Stimulated activated CD8-positive, alpha-beta memory T cell treated with anti-CD3 and anti-CD28 coated beads, Interleukin-12 subunit alpha, Interleukin-12 subunit beta, amount 100 ng/mL, for 4 hours (primary cell): ENCODE measurements at places on chromosomes 7 and 10.

DNA sequence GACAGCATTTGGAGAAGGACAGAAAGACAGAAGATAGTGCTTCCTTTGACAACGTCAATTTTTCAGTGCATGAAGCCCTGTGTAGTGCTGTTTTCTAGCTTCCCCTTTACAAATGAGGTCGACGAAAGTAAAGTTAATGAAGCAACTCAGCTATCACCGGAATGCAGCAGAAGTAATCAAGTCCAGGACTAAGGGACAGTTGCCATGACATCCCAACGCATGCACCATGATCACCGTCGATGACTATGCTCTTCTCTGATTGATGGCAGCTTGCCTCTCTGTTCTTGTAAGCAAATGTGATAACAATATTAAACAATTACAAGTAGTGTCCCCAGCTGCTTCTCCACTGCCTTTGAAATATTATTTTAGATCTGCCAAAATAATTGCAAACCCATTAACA lies 205.8 kb downstream of the FRMD4A start:
- no peak for DNase-seq

GRCh38 chr7:20364571-20365196 lies 34.0 kb downstream of the ITGB8 start:
- no peak for DNase-seq

DNA sequence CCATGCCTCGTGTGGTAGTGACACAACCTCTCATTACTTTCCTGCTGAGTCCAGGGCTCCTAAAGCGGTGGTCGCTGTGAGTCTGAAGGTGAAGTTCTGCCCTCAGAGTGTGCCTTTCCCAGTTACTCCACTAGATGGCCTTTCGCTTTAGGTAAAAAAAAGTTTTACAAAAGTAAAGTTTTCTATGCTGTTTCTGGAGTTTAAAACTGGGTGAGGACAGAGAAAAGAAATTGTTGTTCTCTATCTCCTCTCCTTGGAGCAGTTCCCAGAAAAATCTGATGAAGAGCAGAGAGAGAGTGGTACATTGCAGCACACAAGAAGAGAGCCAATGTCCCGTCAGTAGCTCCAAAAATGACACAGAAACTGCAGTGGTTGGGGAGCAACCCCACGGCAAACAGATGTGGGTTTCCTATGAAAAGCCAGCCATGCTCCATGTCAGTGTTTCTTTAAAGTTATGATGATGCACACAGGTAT lies 257.1 kb downstream of the GLI3 start:
- DNase-seq = no peak

GRCh38 chr7:98556288-98556687 lies 60.8 kb upstream of the NPTX2 start:
- DNase-seq = no peak

DNA sequence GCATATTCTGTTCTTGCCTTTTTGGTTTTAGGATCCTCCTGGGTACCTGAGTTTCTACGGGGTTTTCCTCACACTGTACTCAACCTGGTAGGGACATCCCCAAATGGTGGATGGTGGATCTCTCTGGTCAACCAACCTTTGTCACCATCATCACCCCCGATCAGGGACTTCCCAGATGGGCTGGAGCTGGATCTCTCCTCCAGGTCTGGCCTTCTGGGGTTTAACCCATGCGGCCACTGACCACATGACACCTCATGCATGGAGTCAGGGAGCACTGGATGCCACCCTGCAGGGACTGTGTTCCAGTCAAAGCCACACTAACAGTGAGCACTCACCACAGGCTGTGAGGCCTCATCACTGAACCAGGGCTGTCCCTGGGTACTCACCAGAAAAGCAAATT lies 80.0 kb downstream of the CELF2 start:
- DNase-seq = no peak

GRCh38 chr10:119023553-119023868 lies 6.0 kb upstream of the NANOS1 start:
- DNase-seq = no peak

DNA sequence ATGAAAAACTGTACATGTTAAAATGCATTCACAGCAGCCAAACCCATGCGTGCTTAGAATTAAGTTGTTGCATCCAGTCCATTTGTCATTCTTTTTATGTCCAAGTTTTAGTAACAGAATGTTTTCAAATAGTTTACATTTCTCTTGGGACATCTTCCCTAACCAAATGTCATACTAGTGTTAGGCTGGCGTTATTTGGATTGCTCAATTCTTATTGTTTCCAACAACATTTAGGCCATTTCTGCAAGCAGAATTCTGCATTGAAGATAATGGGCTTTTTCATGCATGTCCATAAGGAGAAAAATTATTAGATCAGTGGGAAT lies 203.0 kb downstream of the HIBADH start:
- no peak for DNase-seq

GRCh38 chr7:17020250-17020649 lies 138.5 kb upstream of the AGR3 start:
- no peak for DNase-seq

- no peak for DNase-seq
Observed at GRCh38 chr10:32436215-32436614, 9.7 kb upstream of the CCDC7 start.

GRCh38 chr7:15780271-15780670 lies 93.8 kb upstream of the MEOX2 start:
- DNase-seq = no peak

GRCh38 chr7:5248201-5248885 lies 34.4 kb upstream of the SLC29A4 start:
- no peak for DNase-seq

DNA sequence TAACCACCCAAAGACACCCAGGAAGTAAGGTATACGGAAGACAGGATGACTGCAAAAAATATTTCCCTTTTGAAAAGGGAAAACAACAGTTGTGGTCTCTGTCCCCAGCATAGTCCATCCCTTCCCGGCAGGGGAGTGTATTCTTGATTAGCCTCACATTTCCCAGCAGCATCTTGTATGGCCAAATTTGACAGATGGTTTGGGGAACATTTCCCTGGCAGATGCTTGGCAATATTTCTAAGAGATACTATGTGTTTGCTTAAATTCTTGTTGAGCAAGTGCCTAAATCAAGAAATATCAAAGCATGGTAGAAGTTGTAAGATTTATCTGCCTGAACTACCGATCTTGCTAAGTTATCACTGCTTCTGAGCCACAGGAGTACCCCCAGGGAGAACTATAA lies 56.9 kb upstream of the TPK1 start:
- DNase-seq = no peak

DNA sequence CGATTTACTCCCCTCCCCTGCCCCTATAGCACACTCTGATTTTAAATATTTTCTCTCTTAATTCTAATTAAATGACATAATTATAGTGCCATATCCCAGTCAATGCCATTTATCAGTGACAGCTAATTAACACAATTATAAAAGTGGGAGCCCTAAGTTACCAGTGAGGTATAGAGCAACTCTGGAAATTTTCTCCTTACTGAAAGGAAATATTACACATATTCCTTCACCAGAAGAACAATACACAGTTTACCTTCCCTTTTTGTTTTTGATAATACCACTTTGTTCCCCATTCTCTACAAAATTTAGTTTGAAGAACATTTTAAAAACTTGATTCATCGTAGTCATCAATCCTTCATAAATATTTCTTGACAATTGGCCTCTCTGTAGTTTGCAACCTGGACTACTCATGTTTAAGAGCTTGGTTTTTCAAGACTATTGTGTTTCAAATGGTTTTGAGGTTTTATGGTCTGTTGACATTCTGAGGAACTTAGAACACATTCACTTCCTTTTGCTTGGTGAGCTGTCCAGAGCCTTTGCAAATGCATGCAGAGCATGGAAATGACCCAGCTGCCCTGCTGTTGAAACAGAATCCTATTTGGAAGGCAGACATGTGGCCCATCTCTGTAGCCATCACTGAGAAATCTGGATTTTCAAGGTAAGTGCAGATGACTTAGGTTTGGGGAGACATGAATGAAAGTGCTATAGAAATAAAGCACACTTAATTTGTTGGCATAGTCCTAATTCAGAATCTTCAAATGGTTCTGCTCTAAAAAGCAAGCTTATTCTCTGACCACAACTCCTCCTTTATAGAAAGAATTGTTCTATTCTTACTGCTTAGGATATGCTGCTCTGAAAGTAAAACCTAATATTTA lies at the start of gene GPR141:
Gene GPR141, plus strand, starts transcription at position 521 of the 875 bp plus-strand sequence. CDS start 56,628 bp downstream, outside the sequence.
- DNase-seq = no peak

GRCh38 chr7:22653951-22654350 lies 73.0 kb upstream of the IL6 start:
- no peak for DNase-seq

GRCh38 chr7:20401861-20402746 lies 71.4 kb downstream of the ITGB8 start:
- DNase-seq = no peak

GRCh38 chr7:122694697-122695096 lies 4.2 kb downstream of the RNF133 start:
- no peak for DNase-seq

- no peak for DNase-seq
Observed at GRCh38 chr10:114943000-114943399, 5.0 kb downstream of the TRUB1 start.

- no peak for DNase-seq
Observed at GRCh38 chr7:122289426-122289825, 15.1 kb downstream of the FEZF1 start.

DNA sequence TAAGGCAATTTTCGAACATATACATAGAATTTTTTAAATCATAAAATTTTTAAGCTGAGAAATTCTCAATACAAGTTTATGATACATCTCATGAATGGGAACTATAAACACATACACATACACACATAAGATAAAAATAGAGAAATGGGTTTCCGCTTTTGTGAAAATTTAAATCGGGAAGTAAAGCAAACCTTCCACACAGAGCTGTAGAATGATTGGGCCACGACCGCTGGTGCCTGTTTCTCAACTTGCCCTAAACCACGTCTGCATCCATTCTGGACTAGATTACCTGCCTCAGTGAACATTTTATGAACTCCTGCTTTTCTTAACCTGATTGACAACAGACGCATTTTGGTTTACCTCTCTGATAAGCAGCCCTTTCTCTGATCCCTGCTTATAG lies 264.4 kb downstream of the SKAP2 start:
- no peak for DNase-seq

DNA sequence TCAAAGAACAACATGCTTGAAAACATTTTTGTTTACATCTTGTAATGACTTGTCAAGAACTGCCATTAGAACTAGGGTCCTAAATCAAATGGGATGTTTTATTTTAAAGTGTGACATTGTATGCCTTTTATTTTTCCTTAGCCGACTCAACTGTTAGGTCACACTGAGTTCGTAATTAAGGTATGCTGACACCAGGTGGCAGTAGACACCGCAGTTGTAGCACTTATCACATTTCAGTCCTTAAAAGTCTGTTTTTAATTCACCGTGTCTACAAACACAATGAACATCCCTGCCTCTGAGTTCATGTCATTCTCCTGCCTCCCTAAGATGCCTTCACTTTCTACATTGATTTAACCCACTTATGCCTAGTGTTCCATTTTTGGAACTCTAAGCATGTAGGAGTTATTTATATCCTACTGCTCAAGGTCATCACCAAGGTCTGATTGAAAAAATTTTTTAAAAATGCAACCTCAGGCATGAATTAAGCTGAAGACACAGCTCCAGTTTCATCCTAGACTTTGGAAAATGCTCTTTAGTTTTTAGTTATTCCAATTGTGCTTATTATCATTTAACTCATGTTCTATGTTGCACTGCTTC lies 186.1 kb downstream of the BMPER start:
- DNase-seq = no peak

GRCh38 chr7:18445483-18445882 lies 50.1 kb upstream of the HDAC9 start:
- DNase-seq = no peak

- no peak for DNase-seq
Observed at GRCh38 chr7:26482927-26483326, 191.3 kb downstream of the SNX10 start.

DNA sequence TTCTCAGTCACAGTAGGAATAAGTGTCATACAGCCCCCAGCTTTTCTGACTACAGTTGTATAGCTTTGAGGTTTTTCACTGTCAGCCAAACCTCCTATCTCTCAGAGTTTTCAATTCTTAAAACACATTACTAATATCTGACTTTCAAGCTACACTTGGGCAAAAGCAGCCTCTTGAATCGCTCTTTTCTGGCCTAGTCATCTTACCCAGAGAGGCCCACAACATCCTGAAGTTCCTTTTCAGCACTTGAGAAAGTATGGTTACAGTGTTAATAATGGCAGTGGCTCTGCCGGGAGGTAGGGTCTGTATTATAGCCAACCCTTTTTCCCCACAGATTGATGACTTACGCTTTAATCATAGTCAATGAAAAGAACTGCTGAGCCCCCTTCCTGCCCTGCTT lies 181.0 kb downstream of the LRRC4 start:
- no peak for DNase-seq

DNA sequence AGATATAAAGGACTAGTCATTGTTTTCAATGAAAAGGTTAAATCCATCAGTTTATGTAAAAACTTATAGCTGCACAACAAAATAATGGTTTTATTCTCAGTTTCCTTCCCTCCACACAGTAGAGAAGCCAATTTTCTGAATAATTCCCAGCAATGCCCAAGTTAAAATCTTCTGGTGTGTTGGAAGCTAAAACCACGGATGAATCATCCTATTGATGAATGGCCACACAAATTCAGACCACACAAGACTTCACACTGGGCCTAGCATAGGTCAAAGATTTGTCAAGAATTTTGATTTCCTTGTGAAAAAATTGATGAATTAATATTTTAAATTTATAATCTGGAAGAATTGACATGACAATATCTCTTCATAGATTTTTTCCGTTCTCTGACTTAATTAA lies 617.6 kb downstream of the INHBA start:
- no peak for DNase-seq

DNA sequence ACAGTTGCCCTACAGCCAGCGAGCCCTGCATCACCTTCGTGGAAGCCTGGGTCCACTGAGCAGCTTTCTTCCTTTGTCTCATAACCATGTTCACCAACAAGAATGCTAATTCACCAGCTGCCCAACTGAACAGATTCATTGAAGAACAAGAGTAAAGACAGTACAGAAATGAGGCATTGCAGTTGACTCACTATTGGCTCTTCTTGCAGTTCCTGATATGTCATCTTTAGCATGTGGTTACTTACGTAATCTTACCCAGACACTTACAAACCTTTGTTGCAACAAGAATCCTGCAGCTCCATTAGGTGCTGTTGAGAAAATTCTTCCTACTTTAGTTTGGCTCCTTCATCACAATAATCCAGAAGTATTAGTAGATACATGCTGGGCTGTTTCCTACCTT lies 174.0 kb upstream of the TPK1 start:
- DNase-seq = no peak

- DNase-seq = no peak
Observed at GRCh38 chr7:71871446-71871845, 540.7 kb downstream of the CALN1 start.

DNA sequence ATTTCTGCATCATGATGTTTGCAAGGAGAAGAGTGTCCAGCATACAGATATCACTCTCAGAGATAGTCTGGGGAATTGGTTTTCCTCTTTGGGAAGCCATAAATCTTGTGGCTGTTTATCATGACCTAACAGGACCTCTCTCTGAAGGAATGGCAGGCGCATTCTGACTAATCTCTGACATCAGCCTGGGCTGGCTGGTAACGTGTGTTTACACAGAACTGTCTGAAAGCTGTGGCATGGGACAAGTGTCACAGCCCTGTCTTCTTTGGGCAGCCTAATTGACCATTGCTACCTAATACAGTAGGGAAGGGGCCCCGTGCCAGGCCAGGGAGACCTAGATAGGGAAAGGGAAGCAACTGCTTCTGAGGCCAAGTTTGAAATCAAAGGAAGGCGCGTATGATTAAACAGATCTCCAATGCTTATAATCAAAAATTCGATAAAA lies 73.9 kb upstream of the CABCOCO1 start:
- DNase-seq = no peak
